D341Med (cell line): ENCODE measurements at places on chromosomes 1 and 21.
A peak's percentile ranks its signal among the peaks of the same experiment; 100 is the strongest.

GRCh38 chr1:182802006-182802803 lies 12.6 kb downstream of the NPL start:
- DNase-seq = no peak

DNA sequence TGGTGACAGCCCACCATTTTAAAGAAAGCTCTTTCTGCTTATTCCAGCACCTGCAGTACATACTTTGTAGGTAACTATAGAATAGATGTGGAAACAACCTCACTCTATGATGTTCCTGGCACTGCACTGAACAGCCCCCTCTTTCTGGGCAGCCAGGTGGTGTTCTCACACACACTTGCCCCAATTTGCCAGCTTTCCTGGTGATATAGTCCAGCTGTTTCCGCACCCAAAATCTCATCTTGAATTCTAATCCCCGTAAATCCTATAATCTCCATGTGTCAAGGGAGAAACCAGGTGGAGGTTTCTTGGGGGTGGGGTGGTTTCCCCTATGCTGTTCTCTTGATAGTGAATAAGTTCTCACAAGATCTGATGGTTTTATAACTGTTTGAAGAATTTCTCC lies 102.2 kb downstream of the FCRL5 start:
- peak; percentile 77 for DNase-seq

DNA sequence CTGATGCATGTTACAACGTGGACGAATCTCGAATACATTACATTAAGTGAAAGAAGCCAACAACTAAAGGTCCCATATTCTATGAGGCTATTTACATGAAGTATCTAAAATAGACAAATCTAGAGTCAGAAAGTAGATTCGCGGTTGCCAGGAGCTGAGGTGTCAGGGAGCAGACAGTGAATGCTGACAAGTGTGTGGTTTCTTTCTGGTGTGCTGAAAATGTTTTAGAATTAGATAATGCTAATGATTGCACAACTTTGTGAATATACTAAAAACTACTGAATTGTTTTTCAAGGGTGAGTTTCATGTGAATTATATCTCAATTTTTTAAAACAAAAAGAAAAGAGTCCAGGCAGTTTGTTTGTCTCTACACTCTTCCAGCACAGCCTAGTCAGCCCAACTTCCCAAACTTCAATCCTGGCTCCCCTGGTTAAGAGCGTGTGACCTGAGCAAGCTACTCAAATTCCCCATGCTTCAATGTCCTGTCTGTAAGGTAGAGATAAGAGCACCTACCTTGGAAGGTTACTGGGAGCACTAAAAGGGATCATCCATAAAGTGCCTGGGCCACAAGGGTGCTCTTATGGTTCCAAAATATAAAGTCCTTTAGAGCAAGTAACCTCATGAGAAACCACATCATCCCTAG lies 20.9 kb downstream of the HLCS start:
- DNase-seq = no peak

DNA sequence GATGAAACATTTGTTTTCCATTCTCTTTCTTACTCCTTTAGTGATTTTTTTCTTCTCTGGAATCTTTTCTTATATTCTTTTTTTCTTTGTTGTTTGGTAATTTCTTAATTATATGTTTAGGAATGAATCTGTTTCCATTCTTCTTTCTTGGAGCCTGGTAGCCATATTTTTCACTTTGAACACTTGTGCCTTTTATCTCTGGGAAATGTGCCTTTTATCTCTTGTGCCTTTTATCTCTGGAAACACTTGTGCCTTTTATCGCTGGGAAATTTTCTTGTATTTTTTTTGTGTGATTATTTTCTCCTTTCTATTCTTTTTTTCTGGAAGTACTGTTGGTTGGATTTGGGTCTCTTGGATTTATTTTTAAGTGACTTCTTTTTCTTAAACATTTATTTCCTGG lies 118.2 kb downstream of the LEPR start:
- no peak for DNase-seq

- no peak for DNase-seq
These were observed 2.4 kb downstream of the MCL1 start for GRCh38 chr1:150576794-150577556.

- DNase-seq = peak; percentile 65
These were observed 27.4 kb downstream of the C1orf116 start for GRCh38 chr1:207004931-207005830.

- DNase-seq = no peak
These were observed 149.5 kb downstream of the FGGY start for GRCh38 chr1:59446257-59446901.

DNA sequence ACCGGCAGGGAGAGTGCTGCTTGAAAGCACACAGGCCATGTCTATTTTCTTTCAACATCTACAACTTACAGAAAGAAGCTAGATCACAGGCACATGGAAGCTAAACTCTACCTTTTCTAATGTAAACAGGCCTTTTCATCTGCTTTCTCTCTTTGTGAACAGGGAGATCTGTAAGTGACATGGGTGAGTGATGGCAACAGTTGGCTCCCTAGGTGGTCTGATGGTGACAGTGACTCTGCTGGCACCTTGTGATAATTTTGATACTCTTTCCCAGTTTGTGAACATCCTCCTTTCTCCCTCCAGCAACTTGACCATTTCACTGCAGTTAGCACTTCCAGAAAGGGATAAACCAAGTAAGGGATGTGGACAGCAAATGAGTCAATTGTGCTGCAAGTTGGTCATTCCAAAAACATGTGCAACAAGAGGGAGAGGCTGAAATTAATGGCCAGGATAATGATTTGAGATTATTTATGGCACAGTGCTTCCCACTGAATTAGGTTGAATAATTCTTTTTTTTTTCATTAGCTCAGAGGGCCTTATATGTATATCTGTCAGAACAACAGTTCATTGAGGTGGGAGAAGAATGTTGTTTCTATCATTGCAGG lies 89.5 kb downstream of the XCL2 start:
- DNase-seq = no peak

DNA sequence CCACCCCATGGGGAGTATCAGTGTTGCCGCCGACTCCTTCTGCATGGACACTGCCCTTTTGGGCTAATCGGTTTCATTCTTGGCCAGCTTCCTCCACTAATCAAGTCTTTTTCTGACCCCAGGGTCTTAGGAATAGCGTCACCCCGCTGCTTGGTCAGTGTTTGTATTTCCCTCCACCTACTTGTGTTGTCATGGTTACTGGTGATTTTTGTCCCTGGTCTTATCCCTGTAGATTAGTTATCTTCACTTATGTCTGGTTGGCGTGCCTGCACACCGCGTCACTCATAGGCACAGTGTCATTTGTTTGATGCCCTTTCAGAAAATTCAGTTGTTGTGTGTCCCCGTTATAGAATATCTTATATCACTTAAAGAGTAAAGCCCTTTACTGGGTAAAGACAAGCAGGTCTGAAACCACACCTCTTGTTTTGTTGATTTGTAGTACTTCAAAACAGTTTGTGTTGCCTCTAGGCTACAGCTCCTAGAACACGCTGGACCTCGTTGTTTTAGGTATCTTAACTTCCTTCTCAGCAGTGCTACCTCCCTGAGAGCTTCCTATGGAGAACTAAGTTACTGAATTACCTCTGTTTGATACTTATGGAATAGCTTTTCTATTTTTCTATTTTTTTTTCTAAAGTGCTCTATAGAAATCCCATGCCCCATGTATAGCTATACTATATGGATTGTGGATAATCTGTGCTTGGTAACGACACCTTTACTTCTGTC lies 868 bp downstream of the PPP1R12B start:
- DNase-seq = no peak

DNA sequence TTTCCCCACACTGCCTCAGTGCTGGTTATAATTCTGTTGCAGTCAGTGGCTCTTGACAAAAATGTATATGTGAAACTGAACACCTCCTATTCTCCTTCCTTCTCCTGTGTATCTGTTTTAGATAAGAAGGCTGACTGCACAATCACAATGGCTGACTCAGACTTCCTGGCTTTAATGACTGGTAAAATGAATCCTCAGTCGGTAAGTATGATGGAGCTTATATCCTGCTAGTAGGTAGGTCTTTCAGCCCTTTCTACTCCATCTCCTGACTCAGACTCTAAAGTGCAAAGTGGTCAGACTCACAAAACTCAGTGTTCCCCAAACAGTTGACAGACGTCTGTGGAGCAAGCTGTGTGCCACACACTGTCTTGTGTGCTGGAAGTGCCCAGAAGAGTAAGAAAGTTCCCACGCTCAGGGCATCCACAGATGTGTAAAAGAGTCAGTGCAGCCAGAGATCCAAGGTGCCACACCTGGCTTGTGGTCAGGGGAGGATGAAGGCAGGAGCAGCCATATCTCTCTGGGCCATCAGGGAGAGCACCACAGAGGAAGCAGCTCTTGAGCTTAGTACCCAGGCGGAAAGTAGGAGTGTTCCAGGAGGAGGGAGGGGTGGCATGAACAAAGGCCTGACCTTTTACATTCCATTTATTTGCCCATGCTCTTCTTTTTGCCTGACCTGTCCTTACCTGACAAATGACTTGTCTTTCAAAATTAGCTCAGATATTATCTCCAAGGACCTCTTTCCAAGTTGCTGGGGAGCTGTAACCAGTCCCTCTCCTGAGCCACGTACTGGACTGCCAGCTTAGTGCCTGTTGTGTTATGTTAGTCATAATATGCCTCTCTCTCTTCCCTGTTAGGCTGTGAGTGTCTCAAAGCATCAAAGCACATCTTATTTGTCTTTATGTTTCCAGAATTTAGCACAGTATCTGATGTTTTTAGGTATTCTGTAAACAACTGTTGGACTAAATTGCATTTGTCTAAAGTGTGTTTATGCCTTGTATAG lies 14.0 kb upstream of the PODN start:
- DNase-seq = no peak

- DNase-seq = no peak
These were observed 19.6 kb downstream of the CDC42BPA start for GRCh38 chr1:227298512-227299240.

- no peak for DNase-seq
These were observed 4.3 kb upstream of the SORT1 start for GRCh38 chr1:109402025-109402424.

DNA sequence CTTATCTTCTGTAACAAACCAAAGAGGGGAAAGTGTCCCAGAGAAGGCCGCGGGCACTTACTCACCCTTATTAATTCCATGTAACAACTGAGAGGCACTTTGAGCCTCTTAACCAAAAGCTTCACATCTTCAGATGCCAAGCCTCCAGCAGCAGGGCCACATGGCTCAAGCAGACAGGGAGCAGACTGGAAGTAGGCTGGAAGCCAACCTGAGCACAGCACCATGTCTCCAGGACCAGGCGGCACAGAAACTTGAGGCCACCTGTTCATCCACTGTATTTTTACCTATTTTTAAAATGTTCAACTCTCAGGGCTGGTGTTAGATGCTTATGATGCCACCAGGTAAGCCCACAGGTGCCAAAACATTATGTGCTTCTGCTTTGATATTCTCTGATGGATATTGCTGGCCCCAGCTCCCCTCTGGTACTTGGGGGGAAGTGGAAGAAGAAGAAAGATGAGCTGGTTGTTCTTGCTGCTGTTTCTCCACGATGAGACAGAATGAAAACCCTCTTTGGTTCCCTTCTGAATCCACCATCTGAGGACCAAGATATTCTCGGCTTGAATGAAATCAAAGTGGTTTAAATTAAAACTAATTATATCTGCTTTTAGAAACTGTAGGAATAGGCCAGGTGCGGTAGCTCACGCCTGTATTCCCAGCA lies 30.6 kb upstream of the SDE2 start:
- no peak for DNase-seq

DNA sequence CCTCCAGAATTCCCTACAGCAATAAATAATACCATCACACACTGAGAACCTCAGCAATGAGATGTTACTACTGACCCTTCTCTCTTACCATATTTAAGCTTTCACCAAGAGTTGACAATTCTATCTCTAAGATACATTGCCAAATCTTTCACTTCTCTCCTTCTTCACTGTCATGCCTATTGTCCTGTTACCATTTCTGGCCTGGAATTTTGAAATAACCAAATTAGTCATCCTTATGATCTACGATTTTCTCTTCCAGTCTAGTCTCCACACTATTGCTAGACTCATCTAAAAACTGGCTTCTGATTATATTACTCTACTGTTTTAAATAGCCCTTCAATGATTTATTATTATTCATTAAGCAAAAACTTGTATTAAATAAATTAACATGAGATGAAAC lies 656.1 kb upstream of the ADGRL4 start:
- DNase-seq = no peak

- peak; percentile 91 for DNase-seq
These were observed 18.0 kb downstream of the SERTAD4 start for GRCh38 chr1:210250665-210250997.

DNA sequence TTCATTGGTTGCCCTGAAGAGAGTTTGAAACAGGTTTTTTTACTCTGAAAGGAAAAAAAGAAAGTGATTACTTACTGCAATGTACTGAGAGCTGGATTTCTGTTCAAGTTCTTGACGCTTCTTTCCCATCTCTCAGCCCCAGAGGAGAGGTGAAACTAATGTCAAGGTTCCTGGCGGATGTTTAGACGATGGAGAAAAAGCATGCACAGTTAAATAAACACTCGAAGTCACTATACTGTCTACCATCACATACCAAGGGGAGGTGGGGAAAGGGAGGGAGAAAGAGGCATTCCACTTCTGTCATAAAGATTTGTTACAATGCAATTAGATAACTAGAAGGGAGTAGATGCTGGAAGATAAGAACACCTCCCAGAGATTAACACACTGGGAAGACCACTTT lies 177.0 kb upstream of the TNR start:
- DNase-seq = no peak

DNA sequence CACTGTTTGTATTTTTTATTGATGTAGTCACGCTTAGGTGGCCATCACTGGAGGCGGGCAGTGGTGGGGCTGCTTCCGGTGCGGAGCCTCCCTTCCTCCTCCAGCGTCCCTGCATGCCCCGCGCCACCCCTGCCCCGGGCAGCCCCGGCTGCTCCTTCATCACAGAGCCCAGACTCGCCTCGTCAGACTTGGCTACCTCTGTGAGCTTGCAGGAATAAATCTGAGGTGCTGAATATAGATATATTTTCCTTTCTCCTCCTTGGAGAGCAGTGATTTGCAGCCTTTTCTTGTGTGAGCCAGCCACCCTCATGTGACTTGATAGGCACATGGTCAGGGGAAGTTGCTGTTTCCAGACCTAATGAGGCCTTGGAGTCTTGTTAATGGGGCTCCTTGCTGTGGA lies 412.7 kb upstream of the VAMP3 start:
- DNase-seq = no peak

GRCh38 chr1:206685769-206686477 lies 1.2 kb downstream of the MAPKAPK2 start:
- peak; percentile 85 for DNase-seq

DNA sequence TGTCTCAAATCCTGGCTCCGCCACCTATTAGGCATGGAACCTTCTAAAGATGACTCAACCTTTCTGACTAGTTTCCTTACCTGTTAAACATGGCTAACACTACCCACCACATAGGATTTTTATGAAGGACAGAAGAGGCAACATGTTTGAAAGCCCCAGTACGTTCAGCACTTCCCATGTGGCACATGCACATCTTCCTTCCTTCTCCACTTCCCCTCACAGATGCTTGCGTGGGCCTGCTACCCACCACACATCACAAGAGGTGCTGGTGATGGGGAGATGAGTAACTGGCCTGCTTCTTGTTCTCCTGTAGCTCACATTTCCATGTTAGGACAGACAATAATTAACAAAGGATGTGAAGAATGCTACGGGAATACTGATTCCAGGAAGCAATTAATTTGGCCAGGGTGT lies 7.1 kb downstream of the ZBTB21 start:
- DNase-seq = no peak

- no peak for DNase-seq
These were observed 67.8 kb downstream of the LPAR3 start for GRCh38 chr1:84825161-84825560.

- no peak for DNase-seq
These were observed 425.5 kb downstream of the LMO4 start for GRCh38 chr1:87754139-87754538.
